NCI-H345 (cell line): ENCODE measurements at places on chromosomes 13 and 19.
A peak's percentile ranks its signal among the peaks of the same experiment; 100 is the strongest.

GRCh38 chr19:14503285-14503684 lies 7.4 kb upstream of the GIPC1 start:
- DNase-seq: no peak

DNA sequence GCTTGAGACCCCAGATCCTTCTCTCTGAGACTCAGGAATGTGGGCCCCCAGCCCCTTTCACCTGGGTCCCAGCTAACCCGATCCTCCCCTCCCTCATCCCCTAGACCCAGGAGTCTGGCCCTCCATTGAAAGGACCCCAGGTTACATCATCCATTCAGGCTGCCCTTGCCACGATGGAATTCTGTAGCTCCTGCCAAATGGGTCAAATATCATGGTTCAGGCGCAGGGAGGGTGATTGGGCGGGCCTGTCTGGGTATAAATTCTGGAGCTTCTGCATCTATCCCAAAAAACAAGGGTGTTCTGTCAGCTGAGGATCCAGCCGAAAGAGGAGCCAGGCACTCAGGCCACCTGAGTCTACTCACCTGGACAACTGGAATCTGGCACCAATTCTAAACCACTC lies 463 bp downstream of the FGF21 start:
- DNase-seq: no peak

- DNase-seq: no peak
These were observed 12.1 kb downstream of the RNASEH2B start for GRCh38 chr13:50921706-50922105.

DNA sequence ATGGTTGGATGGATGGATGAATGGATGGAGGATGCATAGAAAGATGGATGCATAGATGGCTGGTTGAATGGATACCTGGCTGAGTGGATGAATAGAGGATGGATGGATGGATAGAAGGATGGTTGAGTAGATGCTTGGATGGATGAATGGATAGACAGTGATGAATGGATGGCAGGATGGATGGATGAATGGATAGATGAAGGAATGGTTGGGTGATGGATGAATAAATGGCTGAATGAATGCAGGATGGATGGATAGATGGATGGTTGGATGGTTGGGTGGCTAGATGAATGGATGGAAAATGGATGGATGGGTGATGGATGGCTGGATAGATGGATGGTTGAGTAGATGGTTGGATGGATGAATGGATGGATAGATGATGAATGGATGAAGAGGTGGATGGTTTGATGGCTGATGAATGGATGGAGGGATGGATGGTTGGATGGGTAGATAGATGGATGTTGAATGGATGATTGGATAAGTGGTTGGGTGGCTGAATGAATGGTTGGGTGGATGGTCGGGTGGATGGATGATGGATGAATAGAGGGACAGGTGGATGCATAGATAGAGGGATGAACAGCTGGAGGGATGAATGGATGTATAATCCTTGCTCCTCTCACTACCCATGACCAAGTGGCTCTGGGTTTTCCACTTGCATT lies 3.6 kb upstream of the SULT2B1 start:
- DNase-seq: no peak

- DNase-seq: no peak
These were observed 55.8 kb downstream of the AKAP11 start for GRCh38 chr13:42327725-42328124.

- DNase-seq: no peak
These were observed 5.0 kb downstream of the FBN3 start for GRCh38 chr19:8144273-8144995.

DNA sequence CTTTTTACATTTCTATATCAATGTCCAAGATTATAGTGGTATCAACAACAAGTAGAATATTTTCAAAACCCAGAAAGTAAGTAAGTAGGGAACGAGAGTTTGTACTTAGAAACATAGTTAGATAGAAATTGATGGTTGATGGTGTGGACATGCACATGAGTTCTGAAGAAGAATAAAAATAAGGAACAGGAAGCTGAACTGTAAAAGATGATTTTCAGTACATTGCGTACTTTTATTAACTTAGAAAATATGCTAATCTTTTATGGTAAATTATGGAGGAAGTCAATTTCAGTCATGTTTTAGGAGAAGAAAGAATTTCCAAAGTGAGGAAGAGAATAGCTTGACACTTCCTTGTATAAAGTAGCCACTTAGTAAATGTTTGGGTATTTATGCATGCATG lies 12.3 kb upstream of the GPR18 start:
- DNase-seq: no peak

- no peak for DNase-seq
These were observed 64.6 kb downstream of the CCNE1 start for GRCh38 chr19:29876414-29876813.

GRCh38 chr13:45068036-45069001 lies 52.0 kb upstream of the GTF2F2 start:
- peak; percentile 62 for DNase-seq

DNA sequence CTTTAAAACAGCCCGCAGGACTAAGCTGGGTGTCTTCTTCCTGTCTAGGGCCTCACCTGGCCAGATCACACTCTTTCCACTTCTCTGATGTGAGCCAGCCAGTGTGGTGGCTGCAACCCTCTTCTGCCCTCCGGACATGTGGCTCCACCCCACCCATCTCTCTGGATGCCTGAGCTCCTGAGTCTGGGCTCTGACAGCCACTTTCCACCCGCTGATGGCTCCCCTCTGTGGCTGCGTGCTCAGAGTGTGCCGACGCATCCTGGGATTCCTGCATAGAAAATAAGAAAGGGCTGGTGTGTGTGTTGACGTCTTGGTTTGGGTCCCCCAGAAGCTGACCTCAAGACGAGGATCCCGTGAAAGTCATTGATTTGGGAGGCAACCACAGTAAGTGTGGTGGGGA lies 181.6 kb downstream of the URI1 start:
- no peak for DNase-seq

GRCh38 chr13:103299079-103299478 lies 232.9 kb upstream of the SLC10A2 start:
- no peak for DNase-seq

DNA sequence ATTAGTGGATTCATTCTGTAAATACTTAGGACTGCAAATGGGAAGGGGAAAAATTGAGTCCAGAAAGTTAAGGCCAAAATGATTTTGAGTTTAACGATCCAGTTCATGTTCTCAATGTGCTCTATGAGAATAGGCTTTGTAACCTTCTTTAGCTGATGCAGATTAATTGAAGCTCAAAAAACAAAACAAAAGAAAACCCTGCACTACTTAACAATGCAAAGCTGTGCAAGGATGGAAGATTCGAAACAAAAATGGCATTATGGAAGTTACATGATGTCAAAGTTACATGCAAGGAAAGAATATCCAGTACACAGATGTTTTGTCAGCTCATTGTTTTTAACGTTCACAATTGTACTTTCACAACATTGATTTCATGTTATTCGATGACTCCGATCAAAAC lies 79.2 kb upstream of the RAP2A start:
- DNase-seq: no peak

DNA sequence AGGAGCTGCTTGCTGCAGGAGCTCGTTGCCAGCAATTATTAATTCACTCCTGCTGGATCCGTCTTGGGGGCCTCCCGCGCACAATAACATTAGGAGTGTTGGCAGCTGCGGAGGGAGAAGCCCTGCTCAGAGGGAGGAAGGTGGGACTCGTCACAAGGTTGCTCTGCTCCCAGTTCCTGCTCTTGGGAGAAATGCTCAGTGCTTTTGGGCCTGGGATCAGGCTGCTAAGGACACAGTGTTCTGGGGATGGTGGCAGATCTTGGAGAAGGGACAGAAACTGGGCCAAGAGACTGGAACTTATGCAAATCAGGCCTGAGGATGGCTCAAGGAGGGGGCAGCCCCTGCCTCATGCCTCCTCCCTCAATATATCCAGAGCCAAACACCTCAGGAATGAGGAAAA lies 78.9 kb upstream of the OLFM4 start:
- no peak for DNase-seq

GRCh38 chr13:106318941-106319411 lies 216.5 kb downstream of the EFNB2 start:
- DNase-seq: no peak
